Colonic mucosa (tissue), 4 donors: ENCODE measurements at places on chromosomes 11 and 22. TPM values are rescaled to one million over a fixed set of nuclear protein-coding genes. Genes with fewer than 3 reads are reported as not detected.

- DNase-seq, result no peak
Observed at GRCh38 chr22:46862418-46863324, 100.2 kb downstream of the TBC1D22A start.

DNA sequence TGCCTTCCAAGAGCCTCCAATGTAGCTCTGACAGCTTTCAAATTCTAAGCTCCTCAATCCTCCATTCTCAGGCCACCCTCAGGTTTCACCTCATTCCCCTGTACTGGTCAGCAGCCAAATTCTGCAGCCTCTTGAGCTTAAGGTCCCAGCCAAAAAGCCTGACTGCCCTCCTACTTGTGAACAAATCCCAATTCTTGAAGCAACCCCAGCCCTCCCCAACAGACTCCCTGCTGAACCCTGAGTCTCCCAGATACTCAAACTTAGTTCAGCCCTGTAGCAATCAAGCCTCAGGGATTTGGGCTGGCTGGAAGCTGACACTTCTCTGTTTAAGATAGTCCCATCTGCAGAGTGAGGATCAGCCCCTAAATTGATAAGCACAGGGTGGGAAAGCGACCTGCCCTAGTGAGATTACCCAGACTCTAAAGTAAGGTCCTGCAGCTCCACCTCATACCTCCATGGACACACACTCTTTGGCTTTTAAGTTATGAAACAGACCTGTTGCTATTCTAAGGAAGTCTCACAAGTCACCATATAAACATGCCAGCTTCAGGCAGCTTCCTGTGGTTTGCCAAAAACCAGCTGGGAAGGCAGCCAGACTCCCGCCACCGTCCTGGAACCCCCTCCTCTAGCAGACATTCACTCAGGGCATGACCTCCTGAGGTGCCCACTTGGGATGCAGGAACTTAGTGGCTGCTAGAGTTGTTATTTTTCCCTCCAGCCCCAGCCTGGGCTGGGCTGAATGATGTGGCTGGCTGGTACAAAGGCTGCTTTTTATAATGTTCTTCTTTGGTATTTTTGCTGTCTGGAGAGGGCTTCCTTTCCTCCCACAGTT lies 82.5 kb upstream of the PICALM start:
- DNase-seq, result no peak

DNA sequence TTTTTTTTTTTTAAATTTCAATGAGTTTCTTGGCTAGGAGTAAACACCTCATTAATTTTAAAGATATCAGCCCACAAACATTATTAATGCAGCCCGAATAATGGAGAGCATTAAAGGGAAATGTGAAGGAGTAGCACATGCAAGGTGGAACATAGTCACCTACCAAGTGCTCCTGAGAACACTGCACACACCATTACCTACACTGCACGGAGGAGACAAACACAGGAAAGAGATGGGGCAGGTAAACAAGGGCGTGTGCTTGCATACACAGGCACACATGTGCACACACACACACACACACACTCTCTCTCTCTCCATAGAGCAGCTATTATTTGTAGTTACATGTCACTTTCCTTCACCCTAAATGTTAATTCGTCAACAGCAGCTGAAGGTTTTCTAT lies 30.2 kb downstream of the HTR3B start:
- DNase-seq, result no peak

DNA sequence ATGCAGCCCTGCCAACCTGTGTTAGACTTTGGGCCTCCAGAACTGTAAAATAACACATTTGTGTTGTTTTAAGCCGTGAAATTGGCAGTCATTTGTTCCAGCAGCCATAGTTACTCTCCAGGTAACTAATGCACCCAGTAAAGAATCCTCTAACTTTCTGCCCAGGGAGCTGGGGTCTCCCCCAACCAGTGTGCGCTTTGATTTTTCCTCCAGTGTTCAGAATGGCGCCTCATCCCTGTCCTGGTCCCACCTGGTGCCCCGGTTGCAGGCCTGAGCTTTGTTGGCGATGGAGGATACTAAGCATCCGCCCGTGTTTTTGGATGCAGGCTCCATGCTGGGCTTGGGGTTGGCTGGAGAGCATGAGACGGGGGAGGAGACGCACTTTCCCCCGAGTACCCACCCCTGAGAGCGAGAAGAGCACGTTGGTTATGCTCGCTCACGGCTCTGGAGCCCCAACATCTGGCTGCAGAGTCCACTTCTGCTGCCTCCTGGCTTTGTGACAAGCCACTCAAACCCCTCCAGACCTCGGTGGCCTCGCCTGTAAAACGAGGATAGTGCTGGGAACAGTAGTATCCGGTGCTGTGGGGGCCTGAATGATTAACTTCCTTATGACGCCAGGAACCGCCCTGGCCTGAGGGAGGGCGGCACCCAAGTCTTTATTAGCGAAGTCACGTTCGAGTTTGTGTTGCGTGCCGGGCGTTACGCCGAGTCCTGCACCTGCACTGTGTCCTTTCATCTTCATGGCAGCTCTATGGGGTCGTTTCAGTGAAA lies 25.8 kb downstream of the MRGPRD start:
- peak; percentile 73 for DNase-seq

- DNase-seq, result no peak
Observed at GRCh38 chr22:19918332-19919106, 23.1 kb upstream of the COMT start.

GRCh38 chr11:110797453-110797852 lies 85.2 kb upstream of the ARHGAP20 start:
- DNase-seq, result no peak

DNA sequence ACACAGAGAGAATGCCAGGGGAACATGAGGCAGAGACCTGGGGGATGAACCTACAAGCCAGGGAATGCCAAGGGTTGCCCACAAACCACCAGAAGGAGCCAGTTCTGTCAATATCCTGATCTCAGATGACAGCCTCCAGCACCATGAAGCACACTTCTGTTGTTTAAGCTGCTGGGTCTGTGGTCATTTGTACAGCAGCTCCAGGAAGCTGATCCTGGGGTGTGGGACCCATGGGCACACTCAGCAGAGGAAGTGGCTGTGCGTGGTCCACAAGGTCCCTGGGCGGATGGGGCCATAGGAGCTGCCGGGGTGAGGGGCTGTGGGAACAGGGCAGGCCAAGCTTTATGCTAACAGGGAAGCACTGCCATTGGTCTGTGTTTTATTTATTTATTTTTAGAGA lies 12.1 kb downstream of the PPM1F start:
- DNase-seq, result no peak

DNA sequence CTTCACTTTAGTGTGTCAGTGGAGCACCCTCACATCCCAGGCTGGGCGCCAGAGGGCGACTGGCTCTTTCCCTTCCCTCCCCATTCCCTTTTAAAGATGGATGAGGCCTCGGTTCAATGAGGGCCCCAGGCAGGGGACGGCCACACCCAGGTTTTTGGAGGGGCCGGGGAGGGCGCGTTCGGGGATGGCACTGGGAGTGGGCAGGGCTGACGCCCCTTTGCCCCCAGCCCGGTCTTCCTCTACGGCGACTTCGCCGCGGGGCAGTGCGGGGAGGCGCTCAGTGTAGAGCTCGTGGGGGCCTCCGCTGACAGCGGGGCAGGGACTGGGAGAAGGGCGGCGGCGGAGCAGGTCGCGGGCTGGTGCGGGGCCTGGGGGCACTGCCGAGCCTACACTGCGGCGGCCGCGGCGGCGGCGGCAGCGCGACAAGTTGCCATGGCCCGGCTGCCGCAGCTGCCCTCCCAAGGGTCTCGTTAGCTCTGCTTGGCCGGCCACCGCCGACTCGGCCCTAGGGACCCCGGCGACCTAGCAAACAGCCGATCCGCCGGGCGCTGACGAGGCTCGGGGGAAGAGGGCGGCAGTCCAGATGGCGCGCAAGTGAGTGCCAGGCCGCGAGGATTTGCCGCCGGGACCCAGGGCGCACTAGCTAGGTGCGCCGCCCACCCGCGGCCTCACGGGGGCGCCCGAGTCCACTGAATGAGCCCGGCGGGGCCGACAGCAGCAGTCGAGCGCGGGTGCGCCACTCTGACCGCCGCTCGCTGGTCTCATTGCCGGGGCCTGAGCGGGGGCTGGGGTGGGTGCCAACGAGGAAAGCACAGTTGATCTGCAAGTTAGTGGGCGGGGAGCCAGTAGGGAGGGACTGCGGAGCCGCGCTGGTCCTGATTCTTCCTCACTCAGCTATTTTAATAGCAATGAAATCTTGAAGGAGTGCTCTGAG lies 92.7 kb downstream of the RRM1 start:
- peak; percentile 89 for DNase-seq

DNA sequence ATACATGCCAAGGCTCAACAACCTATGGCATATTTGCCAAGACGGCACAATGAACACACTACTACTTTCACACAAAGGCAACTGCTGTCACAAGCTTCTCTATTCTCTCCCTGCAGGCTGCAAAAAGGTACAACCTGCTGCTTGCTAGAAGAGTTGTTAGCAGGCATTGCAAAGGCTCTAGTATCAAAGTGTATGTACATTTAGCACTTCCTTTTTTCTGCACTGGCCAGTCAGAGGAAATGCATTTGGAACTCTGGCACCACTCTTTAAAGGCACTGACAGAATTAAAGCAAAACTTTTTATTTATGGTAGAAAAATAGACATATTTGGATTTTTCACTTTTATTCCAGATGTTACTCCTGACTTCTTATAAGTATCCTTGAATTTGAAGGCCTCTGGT lies 125.9 kb downstream of the CWF19L2 start:
- no peak for DNase-seq

GRCh38 chr22:28132466-28132865 lies 213.4 kb upstream of the PITPNB start:
- no peak for DNase-seq

GRCh38 chr22:37563153-37564081 lies 3.1 kb downstream of the CDC42EP1 start:
- peak; percentile 84 for DNase-seq

DNA sequence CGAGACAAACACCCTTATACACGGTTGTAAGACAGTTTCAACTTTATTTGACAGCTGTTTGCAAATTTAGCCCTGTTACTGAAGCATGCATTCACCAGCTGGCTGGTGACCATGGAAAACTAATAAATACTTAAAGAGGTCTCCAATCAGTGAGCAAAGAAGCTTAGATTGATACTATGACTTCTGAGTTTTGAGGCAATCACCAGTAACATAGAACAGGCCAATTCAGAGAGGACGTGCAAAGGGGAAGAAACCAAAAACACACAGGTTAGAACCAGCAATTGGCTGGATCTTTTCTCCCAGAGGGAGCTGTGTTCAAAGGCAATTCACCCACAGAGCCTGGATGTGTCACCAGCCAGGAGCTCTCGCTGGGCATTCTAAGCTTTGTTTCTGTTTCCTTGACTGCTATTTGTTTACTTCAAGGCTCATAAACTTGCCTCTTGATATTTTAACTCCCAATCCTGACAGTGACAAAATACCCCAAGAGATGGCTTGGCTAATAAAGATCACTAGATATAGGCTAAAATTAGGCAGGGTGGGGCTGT lies 113.6 kb upstream of the MTMR2 start:
- no peak for DNase-seq

- DNase-seq, result no peak
Observed at GRCh38 chr11:26958702-26959049, 35.2 kb upstream of the FIBIN start.

DNA sequence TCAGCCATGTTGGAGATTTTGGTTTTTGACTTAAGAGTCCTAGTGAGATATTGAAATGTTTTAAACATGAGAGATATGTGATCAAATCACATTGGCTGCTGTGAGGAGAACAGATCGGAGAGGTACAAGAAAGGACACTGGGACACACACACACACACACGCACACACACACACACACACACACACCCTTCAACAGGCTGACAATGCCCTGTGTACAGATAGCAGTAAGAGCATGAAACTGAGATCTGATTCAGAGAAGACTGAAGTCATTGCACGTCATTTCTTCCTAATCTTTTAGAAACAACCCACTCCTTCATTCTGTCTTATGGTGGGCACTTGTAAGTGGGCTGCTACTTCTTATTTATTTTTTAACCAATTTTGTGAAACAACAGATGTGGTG lies 200.5 kb upstream of the E2F8 start:
- DNase-seq, result no peak

- no peak for DNase-seq
Observed at GRCh38 chr22:40189997-40190396, 12.3 kb downstream of the TNRC6B start.

- DNase-seq, result no peak
Observed at GRCh38 chr11:69540118-69541000, 58.9 kb downstream of the LINC01488 start.

DNA sequence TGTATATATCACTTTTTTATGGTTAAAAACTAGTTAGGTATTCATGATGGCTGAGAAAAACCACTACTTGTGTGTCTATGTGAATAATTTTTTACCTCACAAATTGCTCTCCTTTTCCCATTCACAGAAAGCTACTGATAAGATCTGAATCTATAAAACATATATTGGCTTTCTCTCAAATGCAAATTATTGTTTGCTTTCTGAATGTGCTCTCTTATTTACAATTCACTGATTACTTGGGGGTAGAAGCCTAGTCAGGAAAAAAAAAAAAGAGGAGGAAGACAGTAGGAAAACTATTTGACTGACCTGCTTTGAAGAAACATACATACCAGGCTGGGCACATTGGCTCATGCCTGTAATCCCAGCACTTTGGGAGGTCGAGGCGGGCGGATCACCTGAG lies 20.5 kb downstream of the PGM2L1 start:
- no peak for DNase-seq

GRCh38 chr11:555780-556661 lies 4.5 kb downstream of the LMNTD2 start:
- no peak for DNase-seq

- DNase-seq, result no peak
Observed at GRCh38 chr11:95156133-95156721, 66.6 kb downstream of the ENDOD1 start.

DNA sequence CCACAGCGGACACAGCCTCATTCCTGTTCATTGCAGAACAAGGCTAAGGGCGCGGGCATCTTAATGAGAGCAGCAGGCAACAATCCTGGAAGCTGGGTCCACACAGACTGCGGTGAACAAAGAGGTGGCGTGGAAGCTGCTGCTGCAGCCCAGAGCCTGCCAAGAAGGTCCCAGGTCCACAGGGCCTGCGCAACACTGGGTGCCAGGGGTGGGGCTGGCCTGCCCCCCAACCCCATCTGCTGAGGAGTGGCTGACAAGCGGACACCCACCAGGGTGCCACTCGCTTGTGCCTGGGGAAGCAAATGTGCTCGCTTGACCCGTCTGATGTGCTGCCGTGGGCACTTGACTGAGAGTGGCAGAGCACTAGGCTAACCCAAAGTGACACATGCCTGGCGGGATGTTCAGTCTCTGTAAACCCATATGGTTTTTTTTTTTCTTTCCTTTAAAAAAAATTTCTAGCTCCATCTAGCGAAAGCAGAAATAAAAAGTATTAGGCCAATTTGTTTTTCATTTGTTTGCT lies 83.2 kb upstream of the PITPNB start:
- no peak for DNase-seq

GRCh38 chr11:76830639-76831327 lies 29.9 kb upstream of the ACER3 start:
- DNase-seq, result peak; percentile 26

DNA sequence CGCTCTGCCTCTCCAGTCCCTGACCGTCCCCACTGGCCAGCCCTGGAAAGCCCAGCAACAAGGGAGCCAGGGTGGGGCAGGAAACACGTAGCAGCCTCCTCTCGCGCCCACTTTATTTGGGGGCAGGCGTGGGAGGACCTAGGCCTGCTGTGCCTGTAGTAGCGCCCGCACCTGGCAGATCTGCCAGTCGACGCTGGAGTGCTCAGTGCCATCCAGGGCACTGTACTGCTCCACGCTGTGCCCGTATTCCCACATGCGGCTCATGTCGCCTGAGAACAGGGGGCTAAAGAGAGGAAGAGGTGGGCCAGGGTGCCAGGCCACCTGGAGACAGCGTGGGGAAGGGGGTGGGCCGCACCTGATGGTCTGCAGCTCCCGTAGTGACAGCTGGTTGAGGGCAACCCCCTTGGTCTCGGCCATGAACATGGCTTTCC lies 17.0 kb upstream of the DRICH1 start:
- no peak for DNase-seq

The TREH gene
- 2.8 TPM for total RNA-seq

The OR6A2 gene
- 0.59 TPM for total RNA-seq

The DKK3 gene
- 19.6 TPM for total RNA-seq

The LRRC32 gene
- total RNA-seq, result 26.8 TPM
